ENCODE measurements at places on chromosomes 4 and X. TPM values are rescaled to one million over a fixed set of nuclear protein-coding genes. Genes with fewer than 3 reads are reported as not detected.

TET2 gene
- 31.4 TPM for total RNA-seq

SPIN4 gene
- 4.4 TPM for total RNA-seq

GPR50 gene
- not detected for total RNA-seq

UCP1 gene
- total RNA-seq: not detected

ZCCHC18 gene
- total RNA-seq: not detected

GRIA2 gene
- not detected for total RNA-seq

USP17L24 gene
- not detected for total RNA-seq

UGT8 gene
- total RNA-seq: 60.5 TPM

IL9R gene
- total RNA-seq: 0.41 TPM

GRCh38 chrX:9357518-9358114 lies 107.2 kb upstream of the TBL1X start:
- DNase-seq: no peak

DNA sequence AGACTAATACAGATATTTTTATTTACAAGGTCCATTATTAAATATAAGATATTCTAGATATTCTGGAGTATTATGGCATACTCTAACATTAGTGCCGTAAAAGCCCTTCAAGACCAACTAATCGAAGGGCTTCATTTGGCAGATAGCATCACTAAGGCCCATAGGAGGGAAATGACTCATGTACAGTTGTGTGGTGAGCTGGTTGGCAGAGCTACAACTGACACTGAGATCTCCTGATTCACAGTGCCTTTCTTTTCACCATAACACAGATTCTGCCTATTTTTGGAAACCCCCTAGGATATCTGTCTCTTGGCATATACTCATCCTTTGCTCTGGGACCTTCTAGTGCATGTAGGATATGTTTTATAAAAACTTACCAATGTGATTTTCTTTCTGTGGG lies 201.7 kb upstream of the AFF2 start:
- DNase-seq: no peak

- DNase-seq: no peak
Observed at GRCh38 chrX:28303486-28303885, 283.8 kb upstream of the IL1RAPL1 start.

GRCh38 chr4:107800706-107801105 lies 24.0 kb upstream of the SGMS2 start:
- DNase-seq: no peak

DNA sequence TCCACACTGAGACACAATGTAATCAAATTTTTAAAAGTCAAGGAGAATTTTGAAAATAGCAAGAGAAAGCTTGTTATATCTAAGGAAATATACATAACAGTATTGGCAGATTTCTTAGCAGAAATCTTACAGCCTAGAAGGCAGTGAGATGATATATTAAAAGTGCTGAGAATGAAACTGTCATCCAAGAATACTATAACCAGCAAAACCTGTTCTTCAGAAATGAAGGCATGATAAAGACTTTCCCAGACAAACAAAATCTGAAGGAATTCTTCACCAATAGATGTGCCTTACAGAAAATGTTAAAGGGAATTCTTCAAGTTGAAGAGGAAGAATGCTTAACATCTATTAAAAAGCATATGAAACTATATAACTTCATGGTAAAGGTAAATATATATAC lies 73.6 kb downstream of the CPEB2 start:
- no peak for DNase-seq

DNA sequence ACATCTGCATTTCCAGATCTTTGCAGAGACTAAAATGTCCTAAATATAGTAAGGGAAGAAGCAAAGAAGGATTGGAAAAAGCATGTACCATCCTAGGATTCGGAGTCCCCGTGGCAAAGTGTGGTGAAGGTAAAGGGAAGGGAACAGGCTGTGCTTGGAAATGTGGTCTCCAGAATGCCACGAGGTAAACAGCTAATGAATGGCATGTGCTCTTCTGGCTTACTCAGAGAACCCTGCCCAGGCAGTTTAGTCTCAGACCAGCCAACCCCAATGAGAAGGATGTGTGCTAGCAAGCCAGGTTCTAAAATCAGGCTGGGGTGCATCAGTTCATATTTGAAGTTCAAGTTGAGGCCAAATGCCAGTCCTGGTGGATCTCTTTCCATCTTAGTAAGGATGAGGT lies 113.1 kb downstream of the RS1 start:
- DNase-seq: no peak

All from transverse colon (tissue), 4 donors.